ENCODE measurements at places on chromosomes 5 and 9.

- DNase-seq: no peak
Observed at GRCh38 chr9:36138901-36139300, 2.4 kb downstream of the GLIPR2 start.

GRCh38 chr5:163094492-163095180 is 342.8 kb upstream of the CCNG1 start:
- DNase-seq: no peak

DNA sequence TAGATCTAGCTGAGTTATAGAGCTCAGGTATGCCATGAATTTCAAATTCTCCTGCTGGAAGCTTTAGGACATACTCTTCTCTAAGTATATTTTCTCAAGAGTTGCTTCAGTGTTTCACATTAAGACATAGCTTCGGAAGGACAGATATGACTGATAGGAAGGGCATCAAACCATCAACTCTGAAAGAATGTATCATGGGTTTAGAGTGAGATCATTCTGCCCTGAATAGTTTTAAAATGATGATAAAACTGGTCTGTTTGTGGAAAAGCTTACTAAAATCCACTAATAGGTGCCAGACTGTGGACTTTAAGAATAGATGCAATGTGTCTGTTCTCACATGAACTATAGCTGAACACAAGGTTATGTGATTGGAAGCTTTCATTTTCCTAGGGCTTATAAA is 8.4 kb downstream of the SPEF2 start:
- no peak for DNase-seq

DNA sequence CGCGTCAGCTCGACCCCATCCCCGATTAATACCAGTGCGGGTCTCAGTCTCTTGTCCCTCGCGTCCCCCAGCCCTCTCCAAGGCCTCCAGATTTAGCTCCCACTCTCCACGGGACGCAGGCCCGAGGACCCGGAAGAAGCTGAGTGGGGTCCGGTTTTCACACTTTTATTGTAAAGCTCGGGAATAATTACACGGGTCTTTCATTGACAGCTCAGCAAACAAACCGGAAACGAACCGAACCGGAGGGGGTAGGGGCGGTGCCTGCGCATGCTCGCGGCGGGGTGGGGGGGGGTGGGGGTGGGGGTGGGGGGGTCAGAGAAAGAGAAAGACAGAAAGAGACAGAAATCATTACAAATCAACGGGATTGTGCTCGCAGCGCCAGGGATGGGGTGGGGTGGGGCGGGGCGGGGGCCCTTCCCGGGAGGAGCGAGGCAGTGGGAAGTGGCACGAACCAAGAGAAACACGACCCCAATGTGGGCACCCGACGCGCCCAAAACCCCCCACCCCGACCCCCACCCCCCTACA is 27.9 kb downstream of the PCDH1 start:
- DNase-seq: no peak

DNA sequence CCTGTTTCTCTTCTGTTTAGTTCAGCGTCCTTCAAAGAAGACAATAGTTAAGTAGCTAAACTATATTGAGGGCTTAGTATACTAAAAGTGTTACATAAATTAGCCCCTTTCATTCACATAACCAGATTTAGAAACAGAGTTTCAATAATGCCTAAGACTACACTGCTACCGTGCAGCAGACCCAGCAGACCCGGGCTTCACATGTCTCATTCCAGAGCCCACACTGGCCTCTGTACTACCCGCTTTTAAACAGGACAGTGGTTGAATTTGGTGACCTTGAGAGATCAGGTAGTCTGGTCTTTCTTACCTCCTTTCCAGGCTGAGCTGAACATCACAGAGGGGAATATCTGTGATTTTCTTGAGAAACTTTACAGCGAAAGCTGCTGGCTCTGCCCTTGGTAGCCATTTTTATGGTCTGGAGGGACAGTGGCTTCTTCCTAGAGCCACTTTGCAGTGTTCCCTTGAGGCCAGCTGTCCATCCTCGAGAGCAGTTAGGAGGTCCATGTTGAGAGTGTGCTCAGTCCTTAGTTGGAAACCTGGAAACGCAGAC is 56.5 kb downstream of the SLC22A5 start:
- DNase-seq: no peak

- DNase-seq: no peak
Observed at GRCh38 chr9:130237763-130238524, 27.6 kb upstream of the HMCN2 start.

GRCh38 chr9:133339641-133340040 is 3.7 kb upstream of the SURF6 start:
- no peak for DNase-seq

GRCh38 chr5:61783481-61783880 is 451.4 kb downstream of the ZSWIM6 start:
- no peak for DNase-seq

DNA sequence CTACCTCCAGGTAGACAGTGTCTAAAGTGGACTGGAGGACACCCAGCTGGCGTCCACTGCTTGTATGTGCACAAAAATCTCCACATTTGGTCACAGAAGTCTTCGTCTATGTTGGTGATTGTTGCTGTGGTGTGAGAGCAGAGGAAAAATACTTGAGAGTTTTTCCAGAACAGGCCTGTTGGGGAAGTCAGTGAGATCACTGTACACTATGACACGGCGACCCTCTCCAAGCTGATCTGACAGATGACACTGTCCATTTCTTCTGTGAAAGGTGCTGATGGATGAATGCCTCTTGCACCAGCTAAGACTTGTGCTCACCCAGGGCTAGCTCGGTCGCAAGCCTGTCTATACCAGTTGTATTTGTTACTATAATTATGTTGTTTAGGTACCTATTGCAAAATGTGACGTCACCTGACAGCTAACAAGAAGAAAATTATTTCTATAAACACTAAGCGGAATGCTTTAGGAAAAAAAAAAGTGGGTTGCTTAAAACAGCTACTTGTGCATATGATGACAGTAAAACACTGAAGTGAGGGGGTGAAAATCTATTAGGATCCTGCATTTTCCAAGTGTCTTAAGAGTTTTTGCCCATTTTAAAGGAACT is 142.3 kb downstream of the ROR2 start:
- DNase-seq: no peak

DNA sequence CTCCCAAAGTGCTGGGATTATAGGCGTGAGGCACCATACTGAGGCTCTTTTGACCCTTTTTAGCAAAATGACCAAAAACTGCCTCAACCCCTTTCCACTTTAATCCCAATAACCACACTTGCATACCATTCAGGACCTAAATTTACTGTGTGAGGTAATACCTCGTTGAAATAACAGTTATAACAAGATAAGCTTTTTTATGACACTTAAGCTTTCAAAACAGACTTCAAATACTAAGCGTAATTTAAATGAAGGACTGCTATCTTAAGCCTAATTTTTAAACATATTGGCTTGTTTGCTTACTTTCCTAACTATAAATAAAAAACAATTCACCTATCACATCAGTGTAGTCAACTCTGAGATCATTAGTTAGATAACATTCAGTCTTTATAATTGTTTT is 37.8 kb downstream of the PWWP2A start:
- no peak for DNase-seq

DNA sequence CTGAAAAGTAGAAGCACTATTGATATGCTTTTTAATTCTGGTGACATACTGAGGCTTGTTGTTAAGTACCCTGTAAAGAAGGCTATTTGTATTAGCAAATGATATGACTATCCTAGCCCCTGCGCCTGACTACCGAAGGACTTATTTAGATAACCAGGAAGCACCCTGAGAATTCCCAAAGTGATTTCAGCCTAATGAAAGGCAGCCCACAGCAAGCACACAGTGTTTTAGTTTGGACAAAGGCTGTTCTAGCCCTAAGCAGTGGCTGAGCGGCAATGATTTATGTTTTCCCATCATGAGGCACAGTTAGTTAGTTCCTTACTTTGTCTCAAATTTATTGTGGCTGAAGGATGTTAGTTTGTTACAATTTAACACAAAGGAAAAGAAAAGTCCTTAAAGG is 235.3 kb downstream of the KCTD16 start:
- DNase-seq: no peak

GRCh38 chr9:87650611-87651295 is 75.2 kb upstream of the CTSL start:
- DNase-seq: no peak

GRCh38 chr9:83445703-83446265 is 92.4 kb downstream of the FRMD3 start:
- no peak for DNase-seq

- no peak for DNase-seq
Observed at GRCh38 chr5:179699616-179700237, 960 bp downstream of the CANX start.

- no peak for DNase-seq
Observed at GRCh38 chr9:75239176-75239575, 150.9 kb downstream of the OSTF1 start.

GRCh38 chr9:21906881-21907280 is 87.3 kb downstream of the CDKN2A start:
- DNase-seq: no peak

DNA sequence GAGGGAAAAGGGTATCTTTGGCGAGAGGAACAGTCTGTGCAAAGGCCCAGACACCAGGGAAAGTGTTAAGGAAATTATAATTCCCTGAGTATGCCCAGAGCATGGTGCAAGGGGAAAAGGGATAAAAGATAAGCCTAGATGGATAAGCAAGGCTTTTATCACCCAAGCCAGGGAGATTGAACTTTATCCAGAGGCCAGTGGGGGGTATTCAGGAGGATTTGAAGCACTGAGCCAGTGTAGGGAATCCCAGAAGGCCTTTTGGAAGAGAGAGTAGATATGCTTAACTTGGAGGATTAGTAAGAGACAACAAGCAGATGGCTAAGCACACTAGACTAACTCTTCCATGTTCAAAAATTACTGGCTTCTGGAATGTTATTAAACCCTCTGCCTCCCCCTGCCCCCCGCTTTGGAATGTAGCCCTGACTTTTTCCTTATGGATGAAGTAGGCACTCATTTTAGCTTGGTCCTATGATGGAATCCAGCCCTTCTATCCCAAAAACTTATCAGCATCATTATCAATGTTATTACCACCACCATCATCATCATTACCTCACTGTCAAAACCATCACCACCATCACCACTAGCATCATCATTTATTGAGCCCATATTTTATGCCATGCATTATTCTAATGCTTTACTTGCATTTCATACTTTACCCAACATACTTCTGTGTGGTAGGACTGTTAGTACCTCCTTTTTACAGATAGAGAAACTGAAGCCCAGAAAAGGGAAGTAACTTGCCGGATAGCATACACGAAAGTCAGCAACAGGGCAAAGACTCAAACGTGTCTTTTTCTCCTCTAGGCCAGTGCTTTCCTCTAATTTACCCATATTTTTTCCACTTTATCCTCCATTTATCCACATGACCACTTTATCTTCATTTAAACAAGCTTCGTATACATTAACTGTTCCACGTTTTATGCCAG is 237.0 kb downstream of the PAPPA start:
- no peak for DNase-seq

GRCh38 chr5:32487008-32487407 is 42.5 kb upstream of the ZFR start:
- DNase-seq: no peak

DNA sequence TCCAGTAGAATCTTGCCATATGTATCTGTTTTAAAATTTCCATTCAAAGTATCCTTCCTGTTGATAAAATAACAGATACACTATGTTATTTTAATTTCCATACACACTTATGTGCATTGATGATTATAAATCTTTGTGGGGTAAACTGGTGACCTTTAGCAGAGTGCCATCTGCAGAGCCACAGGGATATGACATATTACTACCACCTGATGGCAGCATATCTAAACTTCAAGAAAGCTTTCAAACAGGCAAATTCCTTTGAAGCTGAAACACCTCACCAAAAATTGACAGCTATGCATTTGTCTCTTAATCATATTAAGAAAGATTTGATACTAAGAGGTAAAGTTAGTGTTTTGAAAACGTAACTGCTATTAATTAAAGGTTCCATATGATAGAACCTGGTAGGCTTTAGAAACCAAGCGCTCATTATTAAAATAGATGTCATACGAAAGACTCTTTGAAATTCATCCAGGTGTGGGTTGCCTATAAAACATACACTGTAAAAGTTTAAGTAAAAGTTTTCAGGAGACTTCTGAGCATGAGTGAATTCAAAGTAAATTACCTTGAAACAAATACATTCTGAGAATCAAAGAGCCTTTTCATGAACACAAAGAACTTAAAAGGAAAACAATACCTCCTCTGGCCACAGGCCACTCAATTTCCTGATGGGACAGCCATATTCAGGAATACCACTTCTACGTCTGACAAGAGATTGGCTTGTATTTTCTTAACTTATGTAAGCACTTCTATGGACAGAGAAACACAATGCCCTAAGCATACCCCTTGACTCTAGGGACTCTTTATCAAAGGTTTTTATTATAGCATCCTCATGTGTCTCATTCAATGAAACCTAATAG is 93.3 kb downstream of the KIAA0825 start:
- no peak for DNase-seq

DNA sequence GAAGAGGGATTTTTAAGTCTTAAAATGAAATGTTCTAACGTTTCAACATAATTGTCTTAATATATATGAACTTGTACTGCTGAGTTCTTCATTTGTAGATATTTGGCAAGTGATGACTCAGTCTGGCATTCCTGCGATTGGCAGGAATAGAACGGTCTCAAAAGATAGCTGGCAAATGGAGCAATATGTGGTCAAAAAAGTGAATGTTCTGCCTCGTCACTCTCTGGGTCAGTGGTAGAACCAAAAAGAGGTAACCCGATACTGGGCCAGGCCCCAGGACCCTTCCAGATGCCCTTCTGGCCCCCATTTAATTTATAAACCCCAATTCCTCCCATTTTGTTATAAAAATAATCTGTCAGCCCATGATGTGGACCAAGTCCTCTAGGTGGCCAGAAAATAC is 39.2 kb downstream of the ZNF366 start:
- no peak for DNase-seq

DNA sequence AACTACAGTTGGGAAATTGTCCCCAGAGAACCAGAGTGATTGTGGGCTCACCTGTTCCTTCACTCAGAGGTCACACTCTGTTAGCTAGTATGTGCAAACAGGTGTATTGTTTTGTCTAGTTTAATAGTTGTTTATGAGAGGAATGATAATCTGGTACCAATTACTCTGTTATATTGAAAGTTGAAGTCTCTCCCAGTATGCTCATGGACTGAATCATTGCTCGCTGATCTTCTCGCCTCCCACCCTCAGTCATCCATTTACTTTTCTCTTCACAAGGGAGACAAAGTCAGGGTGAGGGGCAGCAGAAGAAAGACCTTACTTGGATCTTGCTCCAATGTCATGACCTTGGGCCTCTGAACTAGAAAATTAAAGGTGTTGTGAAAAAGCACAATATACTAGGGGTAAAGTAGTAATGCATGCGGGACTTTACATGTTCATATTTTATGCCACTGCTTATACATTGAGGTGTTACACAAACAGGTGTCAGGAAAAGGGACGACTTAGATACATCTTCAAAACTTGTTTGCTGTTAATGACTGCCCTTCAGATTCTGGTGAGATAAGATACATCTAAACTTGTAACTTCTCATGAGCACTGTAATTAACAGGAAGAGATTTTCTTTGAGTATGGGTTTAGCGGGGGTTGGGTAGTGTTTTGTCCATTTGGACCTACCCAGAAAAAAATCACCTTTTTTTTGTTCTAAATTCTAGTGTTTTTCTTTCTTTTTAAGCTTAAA is 36.9 kb downstream of the LNPEP start:
- DNase-seq: no peak

GRCh38 chr5:106136061-106136460 is 1534.7 kb downstream of the EFNA5 start:
- no peak for DNase-seq

Measured in C1 segment of cervical spinal cord (tissue), 14 donors.